Activated CD4-positive, alpha-beta T cell treated with anti-CD3 and anti-CD28 coated beads, Interleukin-2, amount 10 ng/mL, durations not matched to agents 7 days and 5 days (primary cell): ENCODE measurements at places on chromosomes 11 and 22. TPM values are rescaled to one million over a fixed set of nuclear protein-coding genes. Genes with fewer than 3 reads are reported as not detected.

The KCNJ1 gene
- total RNA-seq, result not detected

DNA sequence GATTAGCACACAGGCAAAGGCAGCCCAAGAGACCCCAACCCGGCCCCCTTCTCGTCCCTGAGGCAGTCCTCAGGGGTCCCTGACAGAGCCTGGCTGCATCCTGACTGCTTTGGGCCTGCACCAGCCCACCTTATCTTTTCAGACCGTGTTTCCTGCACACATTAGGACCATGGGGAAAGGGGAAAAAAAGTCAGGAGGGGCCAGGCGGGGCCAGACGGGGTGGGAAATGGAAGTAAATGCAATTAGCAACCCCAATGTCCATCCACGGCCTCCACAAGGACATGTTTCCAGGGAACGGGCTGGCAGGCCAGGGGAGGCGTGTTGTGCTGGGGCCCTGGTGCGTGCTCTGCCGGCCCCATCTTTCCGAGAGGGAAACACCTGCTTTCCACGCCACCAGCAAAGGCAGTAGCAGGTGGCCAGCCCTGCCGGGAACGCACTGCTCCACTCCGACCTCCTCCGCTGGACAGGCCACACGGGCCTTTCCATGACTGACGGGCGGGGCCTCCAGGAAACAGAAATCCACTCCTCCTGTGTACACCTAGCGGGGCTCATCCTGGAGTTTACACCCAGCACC, 7.4 kb downstream of the EHD1 start:
- H3K36me3 ChIP-seq, result peaks cover 67% of the 10 kb centered on the region
- H3K4me3 ChIP-seq, result peak overlapping the region; percentile 62
- DNase-seq, result no peak
- peaks cover 86% of the 10 kb centered on the region for H3K4me1 ChIP-seq

DNA sequence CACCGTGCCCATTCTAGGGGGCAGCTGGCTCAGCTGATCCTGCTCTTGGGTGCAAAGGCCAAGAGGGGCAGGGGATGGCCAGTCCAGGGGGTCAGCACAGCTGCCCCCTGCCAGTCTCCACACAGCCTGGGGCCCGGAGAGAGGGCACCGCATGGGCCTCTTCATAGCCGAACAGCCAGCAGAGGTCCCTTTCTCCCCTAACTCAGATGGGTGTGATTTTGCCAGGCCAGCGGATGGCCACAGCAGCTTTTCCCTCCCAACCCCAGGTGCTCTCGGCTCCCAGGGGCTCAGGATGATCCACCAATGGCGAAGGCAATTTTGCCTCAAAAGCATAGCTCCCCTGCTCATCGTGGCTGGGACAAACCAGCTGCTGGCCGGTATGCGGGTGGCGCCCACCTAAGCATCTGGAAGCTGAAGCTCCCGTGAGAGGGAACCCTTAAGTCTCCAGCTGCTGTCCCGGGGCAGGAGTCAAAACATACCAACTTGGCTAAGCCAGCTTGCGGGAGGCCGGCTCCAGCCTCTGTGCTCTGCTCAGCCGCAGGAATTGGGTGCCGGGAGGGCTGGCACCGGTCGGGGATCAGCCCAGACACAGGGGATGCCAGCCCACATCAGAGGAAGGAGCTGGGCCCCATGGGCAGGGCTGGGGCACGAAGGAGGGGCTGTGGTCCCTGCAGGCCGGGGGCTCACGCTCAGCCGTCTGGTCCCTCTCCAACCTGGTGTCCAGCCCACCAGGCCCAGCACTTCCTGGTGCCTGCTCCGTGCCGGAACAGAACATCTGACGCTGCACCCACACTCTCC, 30.5 kb upstream of the GNB1L start:
- no peak for DNase-seq
- H3K4me3 ChIP-seq, result no peak overlapping the region
- peak overlapping the region; percentile 80 for H3K27ac ChIP-seq
- H3K4me1 ChIP-seq, result peaks cover 26% of the 10 kb centered on the region

DNA sequence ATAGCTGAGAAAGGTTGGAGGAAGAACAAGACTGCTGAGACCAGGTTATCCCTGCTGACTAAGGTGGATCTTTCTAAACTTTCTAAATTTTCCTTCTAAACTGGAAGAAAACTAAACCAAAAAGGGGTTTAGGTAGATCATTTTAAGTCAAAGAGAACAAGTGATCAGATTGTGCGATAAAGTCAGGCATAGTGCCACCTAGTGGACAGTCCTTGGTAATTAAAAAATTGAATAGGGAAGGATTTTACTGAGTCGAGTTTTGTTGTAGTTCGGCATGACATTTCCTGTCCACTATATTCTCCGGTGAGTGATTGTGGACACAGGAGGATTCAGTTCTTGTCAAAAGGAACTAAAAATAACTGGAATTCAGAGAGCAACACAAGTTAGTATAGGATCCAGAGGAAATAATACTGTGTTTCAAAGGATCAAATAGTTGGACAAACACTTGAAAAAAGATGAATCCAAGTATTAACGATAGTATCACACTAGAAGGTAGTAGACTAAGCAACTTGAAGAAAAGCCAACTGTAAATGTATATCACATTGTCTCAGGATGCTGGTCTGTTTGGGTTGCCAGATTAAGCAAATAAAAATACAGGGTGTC, 1236.4 kb downstream of the FAM181B start:
- DNase-seq, result peak; percentile 26
- H3K36me3 ChIP-seq, result no peaks in the 10 kb centered on the region
- H3K4me1 ChIP-seq, result no peaks in the 10 kb centered on the region
- H3K27ac ChIP-seq, result no peak overlapping the region

DNA sequence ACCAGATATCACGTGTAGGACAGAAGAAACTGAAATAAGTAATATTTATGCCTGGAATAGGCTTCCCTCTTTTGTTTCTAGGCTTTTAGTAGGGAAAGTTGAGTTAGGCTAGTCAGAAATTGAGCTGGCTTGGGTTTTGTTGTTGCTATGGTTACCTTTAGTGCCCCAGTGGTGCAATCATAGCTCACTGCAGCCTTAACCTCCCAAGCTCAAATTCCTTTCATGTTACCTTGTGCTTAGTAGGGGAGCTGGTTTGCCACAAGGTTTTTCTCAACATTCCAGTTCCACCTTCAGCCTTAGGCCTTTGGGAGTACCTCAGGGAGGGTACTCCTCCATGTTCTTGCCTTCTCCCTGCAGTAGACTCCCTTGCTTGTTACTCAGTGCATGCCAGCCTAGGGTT, 69.1 kb upstream of the SUSD2 start:
- H3K27ac ChIP-seq, result no peak overlapping the region
- no peaks in the 10 kb centered on the region for H3K27me3 ChIP-seq
- no peak for DNase-seq
- peaks cover 3% of the 10 kb centered on the region for H3K4me1 ChIP-seq

The NRGN gene
- total RNA-seq, result 8.9 TPM

DNA sequence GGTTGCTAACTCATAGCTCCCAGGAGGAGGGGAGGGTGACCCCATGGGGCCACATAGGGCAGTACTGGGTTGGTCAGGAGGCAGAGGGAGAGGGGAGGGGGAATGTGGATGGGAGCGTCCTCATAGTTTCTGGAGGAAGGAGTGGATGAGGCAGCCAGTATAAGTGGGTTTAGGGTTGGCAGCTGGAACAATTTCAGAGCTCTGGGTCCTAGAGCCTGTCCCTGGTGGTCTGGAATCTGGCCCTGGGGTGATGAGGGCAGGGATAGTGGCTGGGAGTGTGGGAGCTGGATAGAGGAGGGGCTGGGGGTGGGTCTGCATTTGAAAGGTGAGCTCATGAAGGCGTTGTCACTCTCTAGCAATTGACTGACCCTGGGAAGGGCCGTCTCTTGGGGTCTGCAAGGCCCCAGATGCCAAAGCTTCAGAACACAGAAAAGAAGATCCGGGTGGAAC, 5.3 kb upstream of the MRGPRG start:
- H3K4me3 ChIP-seq, result no peak overlapping the region
- no peak for DNase-seq
- H3K27ac ChIP-seq, result no peak overlapping the region
- H3K27me3 ChIP-seq, result peaks cover 9% of the 10 kb centered on the region
- no peaks in the 10 kb centered on the region for H3K36me3 ChIP-seq
- peaks cover 9% of the 10 kb centered on the region for H3K4me1 ChIP-seq

The OR51I1 gene
- not detected for total RNA-seq

The MS4A6E gene
- total RNA-seq, result not detected

- H3K4me1 ChIP-seq, result peaks cover 90% of the 10 kb centered on the region
- peaks cover 58% of the 10 kb centered on the region for H3K36me3 ChIP-seq
- H3K4me3 ChIP-seq, result peak overlapping the region; percentile 34
- H3K27me3 ChIP-seq, result no peaks in the 10 kb centered on the region
- peak; percentile 89 for DNase-seq
- peak overlapping the region; percentile 82 for H3K27ac ChIP-seq
These were observed 75.2 kb downstream of the PTPRJ start for GRCh38 chr11:48055292-48056132.

The MMP11 gene
- total RNA-seq, result 0.50 TPM
